Neural crest cell (in vitro differentiated cells): ENCODE measurements at places on chromosomes 12 and 14.

GRCh38 chr14:58362798-58363412 lies 32.8 kb upstream of the TOMM20L start:
- DNase-seq = no peak
- H3K4me3 ChIP-seq = no peak overlapping the region
- peaks cover 23% of the 10 kb centered on the region for H3K36me3 ChIP-seq

GRCh38 chr14:103232031-103232808 lies 101.8 kb upstream of the EIF5 start:
- no peaks in the 10 kb centered on the region for H3K27me3 ChIP-seq
- DNase-seq = no peak

GRCh38 chr14:44300916-44301315 lies 206.2 kb downstream of the FSCB start:
- no peak overlapping the region for H3K4me3 ChIP-seq
- H3K4me1 ChIP-seq = no peaks in the 10 kb centered on the region
- H3K27ac ChIP-seq = no peak overlapping the region
- no peaks in the 10 kb centered on the region for H3K27me3 ChIP-seq
- no peaks in the 10 kb centered on the region for H3K36me3 ChIP-seq

DNA sequence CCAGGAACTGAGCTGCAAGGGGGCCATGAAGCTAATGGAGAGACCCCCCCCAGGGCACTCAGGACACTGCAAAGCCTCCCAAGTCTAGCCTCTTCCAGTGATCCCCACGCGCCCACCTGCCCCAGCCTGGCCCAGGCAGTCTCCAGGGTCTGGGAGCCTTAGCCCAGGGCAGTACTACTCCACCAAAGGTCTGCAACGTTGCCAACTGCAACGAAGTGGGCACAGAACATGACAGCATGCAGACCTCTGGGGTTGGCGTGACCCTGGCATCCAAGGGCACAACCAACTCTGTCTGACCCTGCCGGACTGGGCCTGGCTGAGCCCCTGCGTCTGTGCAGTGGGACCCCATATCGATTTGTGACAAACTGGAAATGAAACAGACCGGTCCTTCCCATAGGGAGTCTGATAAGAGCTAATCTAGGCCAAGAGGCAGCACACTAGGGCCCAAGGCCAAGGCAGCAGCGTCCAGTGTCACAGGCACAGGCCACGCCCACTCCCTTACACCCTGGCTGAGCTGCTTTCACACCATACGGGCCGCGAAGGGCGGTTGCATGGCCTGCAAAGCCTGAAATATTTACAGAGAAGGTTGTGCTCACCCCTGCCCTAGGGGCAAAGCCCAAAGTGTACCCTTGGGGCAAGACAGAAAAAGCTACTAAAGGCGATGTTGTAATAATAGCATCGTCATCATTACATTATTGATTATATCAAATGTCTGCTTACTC lies 76.7 kb downstream of the NCOR2 start:
- H3K27ac ChIP-seq = no peak overlapping the region
- H3K27me3 ChIP-seq = no peaks in the 10 kb centered on the region
- no peaks in the 10 kb centered on the region for H3K36me3 ChIP-seq
- peaks cover 36% of the 10 kb centered on the region for H3K4me1 ChIP-seq
- no peak overlapping the region for H3K4me3 ChIP-seq

- no peak for DNase-seq
- H3K27ac ChIP-seq = no peak overlapping the region
- H3K4me1 ChIP-seq = no peaks in the 10 kb centered on the region
- H3K4me3 ChIP-seq = no peak overlapping the region
- peaks cover 24% of the 10 kb centered on the region for H3K27me3 ChIP-seq
These were observed 105.6 kb downstream of the PTPRO start for GRCh38 chr12:15427913-15428312.

DNA sequence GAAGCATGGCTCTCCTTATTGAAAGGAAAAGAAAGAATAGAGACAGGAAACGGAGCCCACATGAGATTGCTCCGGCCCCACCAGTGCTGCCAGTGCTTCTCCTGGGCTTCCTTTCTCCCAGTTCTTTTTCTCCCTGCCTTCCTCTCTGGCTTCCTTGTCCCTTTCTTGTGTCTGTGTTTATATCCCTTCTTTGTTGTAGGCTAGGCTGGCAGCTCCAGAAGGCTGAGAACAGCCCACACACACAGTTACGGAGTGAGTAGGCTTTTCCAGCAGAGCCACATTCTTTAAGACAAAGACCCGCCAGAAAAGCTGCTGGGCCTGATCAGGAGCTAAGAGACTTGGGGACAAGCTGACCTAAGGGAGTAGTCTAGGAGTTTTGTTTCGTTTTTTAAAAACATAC lies 13.0 kb downstream of the CIPC start:
- H3K27me3 ChIP-seq = no peaks in the 10 kb centered on the region
- peak overlapping the region; percentile 66 for H3K4me3 ChIP-seq
- H3K27ac ChIP-seq = peak overlapping the region; percentile 100
- peak; percentile 36 for DNase-seq

DNA sequence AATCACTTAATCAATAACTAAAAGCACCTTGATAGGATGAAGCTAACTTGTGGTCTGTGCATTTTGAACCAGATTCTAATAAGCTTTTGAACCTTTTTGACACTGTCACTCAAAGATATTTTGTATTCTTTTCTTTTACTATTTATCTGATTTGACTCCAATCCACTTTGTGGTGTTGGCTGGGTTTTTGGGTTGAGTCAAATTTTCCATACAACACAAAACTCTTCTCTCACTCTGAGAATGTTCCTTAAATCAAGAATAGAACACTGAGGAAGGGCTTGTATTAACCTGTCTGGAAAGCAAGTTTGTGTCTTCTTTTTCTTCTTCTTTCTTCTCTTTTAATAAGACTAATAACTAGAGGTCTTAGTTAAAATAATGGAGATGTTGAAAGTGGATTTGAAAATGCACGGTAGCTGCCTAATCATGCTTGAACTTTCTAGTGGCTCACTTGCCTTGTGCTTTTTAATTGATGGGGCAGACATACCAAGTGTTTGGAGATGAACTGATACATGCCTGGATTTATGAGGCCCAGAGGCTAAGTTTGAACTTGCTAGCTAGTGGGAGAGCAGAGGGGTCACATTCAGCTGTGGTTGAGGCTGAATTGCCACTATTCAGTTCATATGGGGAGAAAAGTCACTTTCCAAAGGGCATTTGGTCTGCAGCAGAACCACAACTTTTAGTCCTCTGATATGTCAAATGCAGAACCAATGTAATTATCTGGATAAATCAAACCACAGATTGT lies 93.5 kb upstream of the PTHLH start:
- no peaks in the 10 kb centered on the region for H3K4me1 ChIP-seq
- no peak overlapping the region for H3K4me3 ChIP-seq
- H3K36me3 ChIP-seq = no peaks in the 10 kb centered on the region
- no peak for DNase-seq
- no peak overlapping the region for H3K27ac ChIP-seq
- H3K27me3 ChIP-seq = no peaks in the 10 kb centered on the region

DNA sequence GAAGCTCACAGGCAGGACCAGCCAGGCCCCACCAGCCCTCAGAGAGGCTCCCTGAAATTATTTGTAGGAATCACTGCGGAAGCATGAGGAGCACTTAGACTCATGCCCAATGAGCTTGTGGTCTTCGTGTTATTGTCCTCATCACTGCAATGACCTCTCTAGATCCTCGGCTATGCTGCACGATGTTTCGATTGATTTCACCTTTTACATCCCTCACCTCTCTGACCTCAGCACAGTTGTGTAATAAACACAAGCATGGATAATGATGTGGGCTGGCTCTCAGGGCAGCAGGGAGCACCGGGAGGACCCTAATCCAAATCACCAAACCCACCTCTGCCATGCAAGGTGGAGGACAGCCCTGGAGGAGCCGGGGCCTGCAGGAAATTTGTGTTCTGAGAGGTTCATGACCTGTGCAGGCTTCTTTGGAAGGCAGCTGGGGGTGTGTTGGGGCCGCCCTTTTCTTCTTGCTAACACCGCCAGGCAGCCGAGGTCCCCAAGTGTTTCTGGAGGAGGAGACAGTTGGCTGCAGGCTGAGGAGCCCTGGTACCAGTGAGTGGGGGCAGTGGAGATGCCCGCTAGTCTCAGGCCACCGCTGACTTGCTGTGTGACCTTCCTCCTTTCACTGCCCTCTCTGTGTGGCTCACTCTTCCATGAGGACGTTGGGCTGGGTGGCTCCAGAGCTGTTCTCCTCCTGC lies 29.5 kb upstream of the EML1 start:
- no peaks in the 10 kb centered on the region for H3K36me3 ChIP-seq
- DNase-seq = no peak
- no peaks in the 10 kb centered on the region for H3K27me3 ChIP-seq
- H3K4me3 ChIP-seq = no peak overlapping the region

- H3K36me3 ChIP-seq = peaks cover 2% of the 10 kb centered on the region
- peaks cover 57% of the 10 kb centered on the region for H3K4me1 ChIP-seq
- H3K27ac ChIP-seq = peak overlapping the region; percentile 83
- peaks cover 15% of the 10 kb centered on the region for H3K27me3 ChIP-seq
- peak overlapping the region; percentile 94 for H3K4me3 ChIP-seq
- DNase-seq = no peak
These were observed 601 bp downstream of the ZNF839 start for GRCh38 chr14:102320033-102320660.

GRCh38 chr14:52402812-52403526 lies 88.9 kb downstream of the PTGER2 start:
- H3K36me3 ChIP-seq = no peaks in the 10 kb centered on the region
- no peak overlapping the region for H3K27ac ChIP-seq
- H3K4me3 ChIP-seq = no peak overlapping the region

DNA sequence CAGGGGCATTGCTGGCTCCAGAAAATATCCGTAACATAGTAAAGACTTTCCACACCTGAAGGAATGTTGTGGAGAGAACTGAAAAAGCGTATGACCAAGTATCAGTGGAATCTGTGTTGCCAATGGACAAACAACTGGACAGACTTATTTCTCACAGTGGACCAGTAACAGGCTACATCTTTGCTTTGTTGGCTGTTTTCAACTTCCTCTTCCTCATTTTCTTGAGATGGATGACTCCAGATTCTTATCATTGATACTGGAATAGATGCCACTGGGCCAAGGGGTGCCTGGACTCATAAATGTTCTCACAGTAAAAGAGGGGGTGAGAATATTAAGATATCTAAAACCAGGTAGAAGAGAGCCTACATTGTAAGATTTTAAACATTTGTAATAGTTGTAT lies 6.4 kb downstream of the GAS2L3 start:
- no peak for DNase-seq
- H3K36me3 ChIP-seq = peaks cover 36% of the 10 kb centered on the region
- H3K27ac ChIP-seq = no peak overlapping the region
- H3K27me3 ChIP-seq = no peaks in the 10 kb centered on the region

GRCh38 chr12:101168001-101168400 lies 42.0 kb downstream of the SLC5A8 start:
- H3K27ac ChIP-seq = no peak overlapping the region
- no peak for DNase-seq
- H3K4me3 ChIP-seq = no peak overlapping the region
- no peaks in the 10 kb centered on the region for H3K36me3 ChIP-seq
- no peaks in the 10 kb centered on the region for H3K4me1 ChIP-seq

DNA sequence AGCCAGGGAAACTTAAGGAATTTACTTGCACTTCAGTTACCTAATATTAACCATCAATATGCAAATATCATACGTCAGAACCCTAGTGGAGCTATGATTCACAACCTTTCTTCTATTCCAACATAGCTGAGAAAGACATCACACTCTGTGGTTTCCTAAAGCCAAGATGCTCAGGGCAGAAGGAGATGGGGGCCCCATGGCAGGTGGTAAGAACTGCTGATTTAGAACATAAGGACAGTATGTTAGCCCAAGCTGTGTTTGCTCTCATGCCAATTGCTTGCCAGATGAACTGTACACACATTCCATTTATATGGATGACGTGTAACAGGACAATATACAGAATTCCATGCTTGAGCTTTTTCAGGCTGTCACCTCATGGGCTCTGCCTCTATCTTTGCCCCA lies 34.6 kb downstream of the HECTD4 start:
- no peak overlapping the region for H3K27ac ChIP-seq
- no peaks in the 10 kb centered on the region for H3K36me3 ChIP-seq
- H3K4me1 ChIP-seq = peaks cover 9% of the 10 kb centered on the region
- H3K27me3 ChIP-seq = no peaks in the 10 kb centered on the region
- DNase-seq = no peak

DNA sequence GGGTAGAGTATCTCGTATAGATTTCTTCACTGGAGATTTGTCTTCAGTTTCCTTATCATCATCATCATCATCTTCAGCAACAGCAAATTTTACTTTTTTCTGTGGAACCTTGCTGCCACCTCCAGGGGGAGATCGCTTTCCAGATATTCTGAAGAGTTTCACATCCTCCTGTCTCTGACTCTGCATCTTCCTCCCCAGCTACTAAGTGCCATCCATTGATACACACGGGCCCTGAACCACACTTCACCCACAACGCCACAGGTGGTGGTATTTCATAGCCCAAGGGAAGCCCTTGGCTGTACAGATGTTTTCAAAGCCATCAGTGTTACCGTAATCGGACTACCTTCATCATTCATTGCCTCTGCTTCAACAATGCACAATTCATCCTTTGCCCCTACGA lies 82.2 kb downstream of the PPP2R5C start:
- H3K27ac ChIP-seq = no peak overlapping the region
- H3K27me3 ChIP-seq = no peaks in the 10 kb centered on the region
- no peak overlapping the region for H3K4me3 ChIP-seq
- no peak for DNase-seq
- peaks cover 20% of the 10 kb centered on the region for H3K4me1 ChIP-seq

DNA sequence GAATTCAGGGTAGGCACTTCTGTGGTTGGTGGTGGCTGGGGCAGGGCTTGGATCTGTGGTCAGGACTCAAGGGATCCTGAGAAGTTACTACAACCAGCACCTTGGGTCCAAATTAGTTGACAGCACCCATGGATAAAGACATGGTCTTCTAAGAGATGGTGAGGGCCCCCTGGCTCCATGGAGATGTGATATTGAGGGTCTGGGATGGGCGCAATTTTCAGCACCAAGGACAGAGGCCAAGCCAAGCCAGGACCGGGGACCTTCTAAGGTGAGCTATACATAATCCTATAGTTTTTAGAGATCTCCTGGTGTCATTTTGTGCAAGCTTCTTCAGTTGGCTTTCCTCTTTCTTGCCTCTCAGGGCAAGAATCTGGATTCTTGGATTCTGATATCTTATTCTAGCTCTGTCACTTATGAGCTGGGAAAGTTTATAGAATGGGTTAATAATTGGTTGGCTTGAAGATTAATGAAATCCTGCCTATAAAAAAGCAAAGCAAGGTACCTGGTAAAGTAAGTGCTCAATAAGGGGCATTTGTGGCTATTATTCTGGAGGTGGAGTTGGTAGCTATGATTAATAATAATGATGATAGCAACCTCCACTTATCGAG lies 130.1 kb upstream of the LHX5 start:
- no peaks in the 10 kb centered on the region for H3K4me1 ChIP-seq
- no peaks in the 10 kb centered on the region for H3K36me3 ChIP-seq
- peak; percentile 50 for DNase-seq

GRCh38 chr12:25208554-25208953 lies 13.5 kb downstream of the ETFRF1 start:
- H3K36me3 ChIP-seq = no peaks in the 10 kb centered on the region
- H3K4me1 ChIP-seq = no peaks in the 10 kb centered on the region
- no peak overlapping the region for H3K4me3 ChIP-seq
- DNase-seq = no peak
- H3K27me3 ChIP-seq = no peaks in the 10 kb centered on the region

- H3K4me1 ChIP-seq = peaks cover 64% of the 10 kb centered on the region
- no peaks in the 10 kb centered on the region for H3K36me3 ChIP-seq
- no peak overlapping the region for H3K27ac ChIP-seq
- H3K4me3 ChIP-seq = peak overlapping the region; percentile 74
These were observed 38.3 kb upstream of the PNMA1 start for GRCh38 chr14:73752297-73752992.
